ENCODE measurements at places on chromosomes 7 and 10.

- DNase-seq = no peak
Observed at GRCh38 chr7:151010307-151011096, 13.8 kb downstream of the ATG9B start.

- no peak for DNase-seq
Observed at GRCh38 chr10:3570131-3570729, 214.8 kb downstream of the KLF6 start.

DNA sequence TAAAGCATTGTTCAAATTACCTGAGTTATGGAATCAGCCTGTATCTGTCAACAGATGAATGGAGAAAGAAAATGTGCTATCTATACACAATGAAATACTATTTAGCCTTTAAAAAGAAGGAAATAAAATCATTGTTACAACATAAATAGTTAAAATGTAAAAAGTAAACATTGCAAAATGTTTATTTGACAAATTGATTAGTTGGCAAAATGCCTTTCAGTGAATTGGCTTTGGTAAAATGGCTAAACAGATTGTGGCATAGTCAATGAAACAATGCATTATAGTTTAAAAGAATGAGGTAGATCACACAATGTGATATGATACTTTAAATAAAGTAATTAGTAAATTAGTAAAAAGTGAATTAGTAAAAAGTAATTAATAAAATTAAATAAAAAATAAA lies 204.8 kb upstream of the MAGI2 start:
- no peak for DNase-seq

DNA sequence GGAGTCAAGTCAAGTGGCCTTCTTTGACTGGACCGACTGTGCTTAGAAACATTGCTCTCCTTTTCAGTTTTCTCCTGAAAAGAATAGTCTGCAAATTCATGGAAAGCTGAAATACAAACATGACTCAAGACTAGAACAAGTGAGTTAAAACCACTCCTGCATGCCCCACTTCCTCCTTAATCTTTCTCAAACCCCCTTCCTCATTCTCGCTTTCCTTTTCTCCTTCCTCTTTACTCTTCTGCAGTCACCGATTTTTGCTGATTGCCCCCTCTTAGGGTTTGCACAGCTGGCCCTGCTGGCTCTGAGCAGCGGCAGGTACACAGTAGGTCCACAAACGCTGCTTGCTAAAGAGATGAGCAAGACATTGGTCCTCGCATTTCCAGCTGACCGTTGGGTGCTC lies 34.8 kb upstream of the MKI67 start:
- no peak for DNase-seq

GRCh38 chr7:38211940-38212339 lies 33.9 kb downstream of the STARD3NL start:
- DNase-seq = no peak

DNA sequence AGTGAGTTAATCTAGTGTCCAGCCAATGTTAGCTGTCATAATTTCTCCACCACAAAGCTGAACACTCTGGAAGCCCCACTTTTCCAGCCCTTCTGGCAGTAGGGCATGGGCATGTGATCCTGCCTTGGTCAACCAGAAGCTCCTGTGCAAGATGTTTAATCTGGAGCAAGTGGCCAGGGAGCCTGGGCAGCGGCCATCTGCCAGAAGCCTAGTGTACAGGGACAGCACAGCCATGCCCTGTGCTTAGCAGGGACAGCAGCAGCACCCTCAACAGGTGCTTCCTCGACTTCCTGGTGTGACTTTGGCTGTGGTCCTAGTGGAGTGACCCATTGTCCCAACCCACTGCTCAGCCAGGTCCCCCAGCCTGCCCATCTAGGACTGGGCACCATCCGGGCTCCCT lies 10.3 kb downstream of the RBP3 start:
- no peak for DNase-seq

GRCh38 chr10:78336402-78336791 lies 302.7 kb downstream of the RPS24 start:
- DNase-seq = peak; percentile 35

DNA sequence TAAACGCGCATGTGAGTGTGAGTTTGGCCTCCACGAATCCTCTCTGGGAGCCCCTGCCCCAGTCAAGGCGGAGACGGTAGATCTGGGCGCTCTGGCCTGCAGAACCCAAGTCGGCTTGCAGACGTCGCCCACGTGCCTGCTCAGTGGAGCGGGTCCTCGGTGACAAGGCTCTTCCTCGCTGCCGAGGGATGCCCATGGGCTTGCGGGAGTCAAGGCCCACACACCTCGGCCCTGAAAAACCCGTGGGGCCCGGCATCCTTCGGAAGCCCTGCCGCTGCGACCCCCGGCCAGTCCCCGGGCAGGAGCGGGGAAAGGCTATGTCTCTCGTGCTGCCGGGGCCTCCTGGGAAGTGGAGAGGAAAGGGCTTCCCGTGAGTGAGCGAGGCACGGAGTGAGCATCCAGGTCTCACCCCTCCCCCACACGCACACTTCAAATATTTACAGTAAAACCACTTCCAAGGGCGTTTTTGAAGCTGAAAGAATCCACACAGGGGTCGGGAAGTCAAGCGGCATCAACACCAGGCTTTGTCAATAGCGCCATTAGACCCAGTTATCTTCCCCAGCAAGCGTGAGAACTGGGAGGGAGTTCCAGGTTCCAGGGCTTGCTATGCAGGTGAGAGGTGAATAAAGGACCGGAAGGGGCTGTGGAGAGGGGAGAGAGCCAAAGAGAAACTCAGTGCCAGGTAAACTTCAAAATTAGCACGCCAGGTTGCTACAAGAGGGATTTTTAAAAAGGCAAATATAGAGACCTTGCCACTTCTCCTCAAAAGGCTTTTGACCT lies 1.1 kb upstream of the MNX1 start:
- DNase-seq = no peak

GRCh38 chr7:93133005-93133404 lies 15.2 kb downstream of the SAMD9L start:
- DNase-seq = no peak

DNA sequence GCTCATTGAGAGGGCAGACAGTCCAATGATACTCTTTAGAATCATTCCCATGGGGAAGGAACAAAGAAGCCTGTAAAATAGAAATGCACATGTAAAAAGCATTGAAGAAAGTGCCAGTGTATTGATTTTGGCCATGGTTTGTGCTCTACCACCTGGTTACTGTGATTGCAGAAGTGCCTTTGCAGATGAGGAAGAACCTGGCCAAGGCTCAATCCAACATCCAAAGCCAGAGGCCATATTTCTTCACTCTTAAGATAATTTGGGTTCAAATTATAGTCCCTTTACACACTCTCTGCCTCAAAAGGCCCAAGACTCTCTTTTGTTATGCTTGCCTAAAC lies 122.1 kb downstream of the EGFR start:
- no peak for DNase-seq

DNA sequence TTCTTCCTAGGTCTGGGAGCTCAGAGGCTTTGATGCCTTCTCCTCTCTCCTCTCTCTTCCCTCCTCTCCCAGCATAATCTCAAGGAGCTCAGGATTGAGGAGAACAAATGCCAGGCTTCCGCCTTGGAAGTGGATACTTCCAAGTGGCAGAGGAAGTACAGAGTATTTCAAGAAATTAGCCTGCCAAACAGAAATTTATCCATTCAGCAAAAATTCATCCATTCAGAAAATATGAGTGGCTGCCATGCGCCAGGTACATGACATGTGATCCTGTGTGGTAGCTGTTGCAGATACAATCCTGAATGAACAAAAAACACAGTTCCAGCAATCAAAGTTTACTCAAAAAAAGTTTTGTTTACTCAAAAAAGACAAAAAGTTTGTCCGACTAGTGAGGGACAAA lies 18.4 kb downstream of the NOLC1 start:
- no peak for DNase-seq

DNA sequence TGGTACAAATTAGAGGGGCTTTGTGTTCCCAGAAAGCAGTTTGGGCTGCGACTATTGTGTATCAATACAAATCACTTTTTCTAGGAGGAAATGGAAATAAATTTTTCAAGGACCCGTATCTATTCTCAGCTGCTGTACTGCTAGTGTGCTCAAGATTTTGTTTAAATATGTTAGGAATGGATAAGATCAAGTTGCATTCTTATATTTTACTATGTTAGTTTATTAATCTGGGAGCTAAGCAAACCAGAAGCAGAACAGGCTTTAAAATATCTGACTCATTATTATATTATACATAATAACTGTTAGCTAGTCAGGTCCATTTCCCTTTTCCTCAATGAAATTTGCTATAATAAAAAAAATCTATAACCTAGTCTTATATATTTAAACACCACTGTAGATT lies 11.1 kb upstream of the GLCCI1 start:
- no peak for DNase-seq

GRCh38 chr10:13911821-13912520 lies 325.2 kb downstream of the PRPF18 start:
- no peak for DNase-seq

DNA sequence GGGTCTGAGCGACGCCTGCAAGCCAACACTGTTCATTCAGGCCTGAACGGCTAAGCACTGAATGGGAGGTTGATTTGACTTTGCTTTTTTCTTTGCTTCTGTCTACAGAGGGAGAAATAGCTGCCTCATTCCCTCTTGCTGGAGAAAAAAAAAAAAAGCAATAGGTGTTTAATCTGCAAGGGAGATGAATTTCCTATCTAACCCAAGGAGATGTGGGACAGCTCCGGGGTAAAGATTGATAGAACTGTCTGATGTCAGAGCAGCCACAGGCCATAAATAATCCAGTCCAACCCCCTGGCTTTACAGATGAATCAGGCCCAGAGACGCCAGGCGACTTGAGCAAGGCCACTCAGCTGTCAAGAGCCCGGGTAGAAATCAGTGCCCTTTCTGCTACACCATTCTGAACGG lies 168.0 kb downstream of the ARHGAP12 start:
- no peak for DNase-seq

DNA sequence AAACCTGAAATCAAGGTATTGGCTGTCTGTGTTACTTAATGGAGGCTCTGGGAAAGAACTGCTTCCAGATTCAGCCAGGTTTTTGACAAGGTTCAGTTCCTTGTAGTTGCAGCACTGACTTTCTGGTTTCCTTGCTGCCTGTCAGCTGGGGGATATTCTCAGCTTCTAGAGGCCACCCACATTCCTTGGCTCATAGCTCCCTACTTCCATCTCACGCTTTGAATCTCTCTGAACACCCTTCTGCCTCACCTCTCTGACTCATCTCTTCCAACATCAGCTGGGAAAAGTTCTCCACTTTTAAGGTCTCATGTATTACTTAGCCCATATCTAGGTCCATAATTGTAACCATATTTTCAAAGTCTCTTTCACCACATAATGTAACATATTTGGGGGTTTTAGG lies 22.9 kb upstream of the GPR22 start:
- no peak for DNase-seq

DNA sequence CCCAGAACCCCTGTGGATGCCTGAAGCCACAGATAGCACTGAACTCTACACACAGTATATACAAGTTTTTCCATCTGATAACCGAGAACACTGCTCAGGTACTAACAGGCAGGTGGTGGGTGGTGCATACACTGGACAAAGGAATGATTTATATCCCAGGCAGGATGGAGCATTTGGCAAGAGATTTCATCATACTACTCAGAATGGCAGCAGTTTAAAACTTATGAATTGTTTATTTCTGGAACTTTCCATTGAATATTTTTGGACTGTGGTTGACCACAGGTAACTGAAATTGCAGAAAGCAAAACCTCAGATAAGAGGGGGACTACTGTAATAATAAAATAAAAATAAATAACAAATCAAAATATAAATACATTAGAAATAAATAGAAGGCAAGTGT lies 10.9 kb upstream of the KCNMA1 start:
- DNase-seq = no peak

- no peak for DNase-seq
Observed at GRCh38 chr7:34757570-34758110, 99.6 kb downstream of the NPSR1 start.

GRCh38 chr7:27254625-27255024 lies 12.0 kb downstream of the EVX1 start:
- DNase-seq = no peak

GRCh38 chr7:134750083-134751062 lies 29.1 kb upstream of the CALD1 start:
- DNase-seq = peak; percentile 81

DNA sequence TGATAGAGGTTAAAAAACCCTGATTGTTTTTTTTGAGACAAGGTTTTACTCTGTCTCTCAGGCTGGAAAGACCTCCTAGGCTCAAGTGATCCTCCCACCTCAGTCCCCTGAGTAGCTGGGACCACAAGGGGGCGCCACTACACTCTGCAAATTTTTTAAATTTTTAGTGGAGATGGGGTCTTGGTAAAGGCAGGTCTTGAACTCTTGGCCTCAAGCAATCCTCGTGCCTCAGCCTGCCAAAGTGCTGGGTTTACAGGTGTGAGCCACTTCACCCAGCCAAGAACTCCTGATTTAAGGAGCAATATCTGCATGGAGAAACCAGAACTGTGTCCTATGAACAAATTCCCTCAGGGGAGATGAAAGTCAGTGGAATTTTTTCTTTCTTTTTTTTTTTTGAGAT lies 7.3 kb upstream of the KLHDC10 start:
- DNase-seq = peak; percentile 82

DNA sequence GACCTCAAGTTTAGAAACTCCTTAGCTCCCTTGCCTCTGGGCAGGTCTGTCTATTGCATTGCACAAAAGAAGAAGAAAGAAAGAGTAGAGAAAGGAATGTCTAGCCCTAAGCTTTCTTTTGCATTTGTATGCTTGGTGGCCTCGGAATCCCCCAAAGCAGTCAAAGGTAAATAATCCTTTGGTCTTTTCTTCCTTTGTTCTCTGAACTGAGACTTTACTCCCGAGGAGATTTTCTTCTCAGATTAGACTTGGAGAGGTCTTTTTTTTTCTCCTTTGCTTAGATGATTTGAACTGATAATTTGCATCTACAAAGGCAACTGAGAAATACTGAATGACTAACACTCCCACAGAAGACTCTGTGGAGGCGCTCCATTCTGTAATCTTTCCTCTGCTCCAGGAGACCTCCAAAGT lies 93.2 kb downstream of the AKR1D1 start:
- DNase-seq = peak; percentile 54

GRCh38 chr10:112275512-112276245 lies 7.5 kb upstream of the TECTB start:
- no peak for DNase-seq

DNA sequence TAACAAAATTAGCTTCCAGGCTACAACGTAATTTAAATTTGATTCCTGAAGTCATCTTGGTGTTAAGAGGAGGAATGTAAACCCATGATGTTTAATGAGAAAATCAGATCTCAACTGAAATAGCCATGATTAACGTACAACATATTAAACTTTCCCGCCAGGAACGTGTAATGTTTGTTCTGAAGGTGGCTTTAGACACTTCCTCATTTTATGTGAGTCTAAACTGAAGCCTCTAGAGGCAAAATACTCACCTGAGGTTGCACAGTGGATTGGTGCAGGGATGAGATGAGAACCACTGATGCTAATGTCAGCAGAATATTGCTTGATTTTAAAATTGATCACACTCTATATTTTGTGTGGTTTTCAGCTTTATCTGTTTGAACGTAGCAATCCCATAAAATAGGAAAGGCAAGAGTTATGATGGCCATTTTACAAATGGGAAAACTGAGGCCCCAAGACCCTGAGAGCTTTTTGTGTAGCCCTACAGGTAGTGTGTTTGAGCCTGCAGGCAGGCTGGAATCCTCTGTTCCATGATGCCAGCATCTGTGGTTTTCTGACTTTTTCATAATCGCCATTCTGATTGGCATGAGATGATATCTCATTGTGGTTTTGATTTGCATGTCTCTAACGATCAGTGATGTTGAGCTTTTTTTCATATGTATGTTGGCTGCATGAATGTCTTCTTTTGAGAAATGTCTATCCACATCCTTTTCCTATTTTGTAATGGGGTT lies 243.7 kb upstream of the BMPER start:
- DNase-seq = no peak

Measured in ecto neural progenitor cell (in vitro differentiated cells).